HTR-8/SVneo (cell line): ENCODE measurements at places on chromosomes 4 and X.
A peak's percentile ranks its signal among the peaks of the same experiment; 100 is the strongest.

DNA sequence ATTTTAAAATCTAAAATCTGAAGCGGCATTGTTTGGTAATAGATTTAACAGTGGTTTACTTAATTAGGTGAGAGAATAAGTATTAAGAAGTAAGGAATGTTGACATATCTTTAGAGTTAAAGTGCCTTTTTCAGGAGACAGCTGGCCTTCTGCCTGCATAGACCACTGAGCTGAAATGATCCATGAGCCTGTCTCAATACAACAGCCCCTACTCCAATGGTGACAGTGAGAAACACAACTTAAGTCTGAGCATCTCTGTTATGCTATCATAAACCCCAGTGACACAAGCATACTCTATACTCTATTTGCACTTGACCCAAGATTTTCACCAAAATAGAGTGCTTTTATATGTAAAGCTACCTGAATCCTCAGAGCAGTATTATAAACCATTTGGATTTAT is 137.9 kb downstream of the GRIA2 start:
- DNase-seq, result no peak

DNA sequence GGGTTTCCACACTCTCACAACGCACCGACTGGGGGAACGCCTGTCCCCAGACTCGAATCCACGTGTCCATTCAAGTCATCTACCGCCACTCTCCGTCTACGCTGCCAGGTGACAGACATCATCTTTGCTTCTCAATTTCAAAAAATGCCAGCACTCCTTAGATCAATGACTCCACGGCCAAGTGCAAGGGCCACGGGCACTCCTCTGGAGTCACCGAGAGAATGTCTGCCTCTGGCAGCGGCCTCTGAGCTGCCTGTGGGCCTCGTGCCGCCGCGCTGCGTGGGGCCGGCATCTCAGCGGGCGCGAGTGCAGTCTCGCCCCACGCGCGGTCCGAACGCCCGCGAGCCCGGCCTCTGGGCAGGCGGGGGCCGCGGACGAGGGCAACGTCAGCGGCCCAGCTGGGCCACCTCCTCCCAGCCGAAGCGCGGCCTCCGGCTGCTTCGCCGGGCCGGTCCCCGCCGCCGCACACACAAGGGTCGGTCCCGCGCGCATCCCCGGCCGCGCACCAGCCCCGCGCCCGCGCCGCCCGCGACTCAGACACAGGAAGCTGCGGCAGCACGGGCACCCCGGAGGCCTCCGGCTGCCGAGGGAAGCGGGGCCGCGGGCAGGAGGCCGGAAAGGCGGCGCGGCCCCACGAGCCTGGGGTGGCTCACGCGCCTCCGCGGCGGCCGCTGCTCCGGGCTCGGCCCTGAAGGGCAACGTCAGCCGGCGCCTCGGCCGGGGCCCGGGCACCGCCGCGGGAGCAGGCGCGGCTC is 450 bp downstream of the ACSL1 start:
- peak; percentile 29 for DNase-seq

DNA sequence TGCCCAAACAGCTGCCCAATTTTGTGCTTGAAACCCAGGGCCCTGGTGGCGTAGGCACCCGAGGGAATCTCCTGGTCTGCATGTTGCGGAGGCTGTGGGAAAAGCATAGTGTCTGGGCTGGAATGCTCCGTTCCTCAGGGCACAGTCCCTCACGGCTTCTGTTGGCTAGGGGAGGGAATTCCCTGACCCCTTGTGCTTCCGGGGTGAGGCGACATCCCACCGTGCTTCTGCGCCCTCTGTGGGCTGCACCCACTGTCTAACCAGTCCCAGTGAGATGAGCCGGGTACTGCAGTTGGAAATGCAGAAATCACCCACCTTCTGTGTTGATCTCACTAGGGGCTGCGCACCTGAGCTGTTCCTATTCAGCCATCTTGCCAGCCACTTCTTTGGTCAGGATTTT is 399.4 kb upstream of the FTHL17 start:
- DNase-seq, result no peak

DNA sequence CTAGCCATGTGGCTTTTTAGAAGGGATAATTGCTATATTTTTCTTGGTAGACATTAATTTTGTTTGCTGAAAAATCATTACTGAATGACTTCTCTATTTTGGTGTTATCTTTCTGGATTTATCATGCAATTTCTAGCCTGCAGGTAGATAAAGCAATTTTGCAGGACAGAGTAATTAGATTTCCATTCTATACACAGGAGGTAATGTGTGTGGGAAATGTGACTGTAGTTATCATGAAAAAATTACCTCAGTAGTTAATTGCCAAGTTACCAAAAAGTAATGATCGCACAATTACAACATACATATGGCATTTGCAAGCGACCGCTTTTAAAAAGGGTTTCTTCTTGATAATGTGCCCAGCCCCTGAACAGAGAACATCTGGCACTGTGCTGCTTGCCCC is 66.1 kb downstream of the KIT start:
- no peak for DNase-seq

DNA sequence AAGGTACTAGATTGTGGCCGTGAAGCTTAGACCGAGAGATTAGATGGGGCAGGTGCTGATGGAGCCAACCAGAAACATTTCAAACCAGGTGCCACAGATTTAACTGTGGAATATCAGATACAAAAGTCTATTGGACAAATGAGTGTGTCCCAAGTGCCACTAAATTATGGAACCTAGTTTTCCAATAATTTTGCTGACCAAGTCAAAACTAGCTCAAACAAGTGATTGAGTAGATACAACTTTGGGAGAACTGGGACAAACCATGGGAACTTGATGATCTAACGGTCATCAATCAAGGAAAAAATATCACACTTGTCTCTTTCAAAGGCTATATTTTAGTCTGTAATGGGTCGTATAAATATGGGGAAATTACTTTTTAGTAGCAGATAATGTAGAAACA is 562.9 kb downstream of the KCNIP4 start:
- DNase-seq, result no peak

- no peak for DNase-seq
Measured at GRCh38 chr4:100294356-100294755, 104.1 kb upstream of the DDIT4L start.

GRCh38 chr4:66014146-66014765 is 344.0 kb upstream of the EPHA5 start:
- DNase-seq, result no peak

GRCh38 chr4:180636696-180637404 is 1606.4 kb upstream of the TENM3 start:
- no peak for DNase-seq

DNA sequence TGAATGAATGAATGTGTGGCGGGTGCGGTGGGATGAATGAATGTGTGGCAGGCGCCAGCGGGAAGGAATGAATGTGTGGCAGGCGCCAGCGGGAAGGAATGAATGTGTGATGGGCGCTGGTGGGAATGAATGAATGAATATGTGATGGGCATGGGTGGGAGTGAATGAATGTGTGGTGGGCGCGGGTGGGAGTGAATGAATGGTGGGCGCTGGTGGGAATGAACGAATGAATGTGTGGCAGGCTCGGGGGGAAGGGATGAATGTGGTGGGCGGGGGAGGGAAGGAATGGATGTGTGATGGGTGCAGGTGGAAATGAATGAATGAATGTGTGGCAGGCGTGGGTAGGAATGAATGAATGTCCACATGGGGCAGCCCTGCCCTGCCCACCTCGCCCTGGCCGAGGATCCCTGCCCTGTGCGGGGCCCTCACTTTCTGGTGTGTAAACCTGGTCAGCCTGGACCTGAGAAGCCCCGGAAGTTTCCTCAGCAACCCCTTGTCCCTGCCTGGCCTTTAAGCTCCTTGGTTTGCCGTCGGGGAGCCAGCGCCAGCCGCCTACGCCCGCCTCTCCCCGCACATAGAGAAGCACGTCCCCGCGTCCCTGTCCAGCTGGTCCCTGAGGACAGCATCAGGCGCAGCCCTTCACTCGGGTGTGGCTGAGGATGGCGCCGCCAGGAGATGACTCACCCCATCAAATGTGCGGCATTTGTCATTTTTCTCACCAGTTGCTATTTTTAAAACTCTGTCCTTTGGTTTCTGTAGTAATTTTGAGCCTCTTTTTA is 112.8 kb upstream of the LRPAP1 start:
- DNase-seq, result peak; percentile 63

GRCh38 chr4:40722576-40723161 is 27.1 kb upstream of the NSUN7 start:
- no peak for DNase-seq

- DNase-seq, result no peak
Measured at GRCh38 chr4:22072726-22073125, 124.2 kb upstream of the KCNIP4 start.

- DNase-seq, result no peak
Measured at GRCh38 chr4:175325230-175325629, 407.1 kb downstream of the ADAM29 start.

DNA sequence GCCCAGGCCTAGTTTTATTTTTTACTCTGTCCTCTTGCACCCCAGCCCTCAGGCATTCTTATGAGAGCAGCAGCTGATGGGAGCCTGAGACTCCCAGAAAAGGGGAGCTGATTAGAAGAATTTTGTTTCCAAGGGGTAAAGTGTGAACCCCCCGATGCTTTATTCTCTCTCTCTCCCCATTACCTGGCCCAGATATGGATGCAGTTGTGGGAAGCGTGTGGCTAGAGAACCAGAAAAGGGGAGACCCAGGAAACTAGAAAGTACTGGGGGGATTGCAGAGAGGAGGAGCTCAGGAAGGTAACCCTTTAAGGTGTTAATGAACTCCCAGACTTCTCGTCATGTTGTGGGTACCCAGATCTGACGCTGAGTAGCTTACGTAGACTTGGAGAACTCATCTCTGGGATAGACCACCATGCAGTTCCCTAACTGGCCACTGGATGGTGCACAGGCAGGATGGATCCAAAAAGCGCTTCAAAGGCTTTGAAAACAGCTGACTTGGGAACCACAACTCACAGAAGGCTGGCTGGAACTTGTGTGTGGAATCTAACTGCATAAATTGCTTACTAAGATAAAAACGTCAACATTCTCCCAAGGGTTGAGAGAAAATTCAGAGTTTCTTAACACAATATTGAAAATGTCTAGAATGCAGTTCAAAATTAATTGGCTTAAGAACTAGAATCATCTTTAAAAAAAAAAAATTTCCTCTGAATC is 64.7 kb downstream of the TBC1D14 start:
- DNase-seq, result peak; percentile 90

- DNase-seq, result peak; percentile 81
Measured at GRCh38 chr4:23728393-23728792, 161.5 kb downstream of the PPARGC1A start.

DNA sequence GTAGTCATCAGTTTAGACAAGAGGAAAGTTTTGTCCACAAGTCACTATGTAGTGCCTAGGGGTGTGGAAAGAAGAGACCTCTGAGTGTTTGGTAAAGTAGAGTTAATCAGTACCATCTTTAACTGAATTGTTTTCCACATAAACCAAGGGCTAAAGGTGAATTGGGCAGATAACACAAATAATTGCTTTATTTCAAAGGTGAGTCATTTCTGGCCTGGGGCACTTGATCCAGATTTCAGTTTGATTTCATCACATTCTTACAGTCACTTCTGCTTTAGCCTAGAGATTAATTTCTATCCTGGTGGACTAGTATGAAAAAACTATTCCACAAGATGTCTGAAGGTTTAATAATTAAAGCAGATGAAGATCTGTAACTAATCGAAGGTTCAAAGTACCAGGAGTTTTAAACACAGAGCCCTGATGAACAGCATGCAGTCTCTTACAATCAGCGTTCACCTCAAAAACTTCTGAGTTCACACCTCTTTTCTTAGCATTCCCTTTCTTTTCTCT is 74.5 kb upstream of the BOD1L1 start:
- peak; percentile 8 for DNase-seq

GRCh38 chrX:139299309-139299708 is 231.2 kb upstream of the F9 start:
- no peak for DNase-seq

DNA sequence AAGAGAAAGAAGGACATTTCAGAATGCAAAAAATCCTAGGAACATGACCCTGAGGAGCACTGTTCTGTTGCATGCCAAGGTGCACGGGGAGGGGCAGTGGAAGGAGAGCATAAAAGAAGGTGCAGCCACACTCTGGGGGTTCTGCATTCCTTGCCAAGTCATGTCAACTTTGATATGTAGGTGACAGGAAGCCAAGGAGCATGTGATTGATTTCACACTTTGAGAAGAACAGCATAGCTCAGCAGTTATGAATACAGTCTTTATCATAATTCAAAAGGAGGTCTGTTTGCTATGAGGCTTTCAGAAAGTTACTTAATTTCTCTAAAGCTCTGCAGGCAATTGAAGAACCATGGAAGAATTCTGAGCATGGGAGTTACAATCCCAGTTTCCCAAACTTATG is 50.6 kb downstream of the SCFD2 start:
- no peak for DNase-seq

DNA sequence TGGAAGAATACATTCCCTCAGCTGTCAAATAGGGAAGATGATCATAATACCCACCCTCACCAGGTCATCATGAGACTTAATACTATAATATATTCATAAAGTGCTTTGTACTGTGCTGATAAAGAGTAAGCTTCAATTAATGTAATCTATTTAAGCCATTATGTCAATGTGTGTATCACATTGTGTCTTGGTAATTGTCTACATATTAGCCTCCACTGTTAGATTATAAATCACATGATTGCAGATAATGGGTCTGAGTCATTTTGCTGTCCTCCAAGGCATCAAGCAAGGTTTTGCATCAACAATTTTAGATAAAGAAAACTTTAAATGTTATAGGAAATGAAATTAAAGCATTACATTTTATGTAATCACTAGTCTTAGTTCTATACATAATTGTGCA is 45.2 kb upstream of the CEP135 start:
- no peak for DNase-seq

- DNase-seq, result no peak
Measured at GRCh38 chrX:129777218-129778030, 2.3 kb upstream of the SASH3 start.

GRCh38 chrX:140713174-140713539 is 3.6 kb downstream of the LINC00632 start:
- DNase-seq, result no peak

DNA sequence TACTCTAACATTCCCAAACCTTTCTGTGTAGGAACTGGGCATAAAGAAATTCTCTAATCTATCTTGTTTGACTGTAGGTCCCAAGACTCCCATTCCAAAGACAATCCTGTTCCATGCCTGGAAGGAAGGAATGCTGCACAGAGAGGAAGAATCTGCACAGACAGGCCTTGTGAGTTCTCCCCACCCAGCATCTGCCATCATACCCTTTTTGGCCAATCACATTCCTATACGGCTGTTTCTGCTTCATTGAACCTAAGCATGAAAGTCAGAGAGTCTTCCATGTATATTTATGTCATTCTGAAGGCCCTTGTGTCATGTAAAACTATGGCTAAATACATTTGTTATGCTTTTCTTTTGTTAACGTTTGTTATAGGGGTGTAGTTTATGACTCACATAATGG is 667.7 kb upstream of the IGFBP7 start:
- no peak for DNase-seq

GRCh38 chr4:47050761-47051725 is 19.7 kb downstream of the GABRB1 start:
- no peak for DNase-seq
